ENCODE measurements at places on chromosomes 13 and 19.

DNA sequence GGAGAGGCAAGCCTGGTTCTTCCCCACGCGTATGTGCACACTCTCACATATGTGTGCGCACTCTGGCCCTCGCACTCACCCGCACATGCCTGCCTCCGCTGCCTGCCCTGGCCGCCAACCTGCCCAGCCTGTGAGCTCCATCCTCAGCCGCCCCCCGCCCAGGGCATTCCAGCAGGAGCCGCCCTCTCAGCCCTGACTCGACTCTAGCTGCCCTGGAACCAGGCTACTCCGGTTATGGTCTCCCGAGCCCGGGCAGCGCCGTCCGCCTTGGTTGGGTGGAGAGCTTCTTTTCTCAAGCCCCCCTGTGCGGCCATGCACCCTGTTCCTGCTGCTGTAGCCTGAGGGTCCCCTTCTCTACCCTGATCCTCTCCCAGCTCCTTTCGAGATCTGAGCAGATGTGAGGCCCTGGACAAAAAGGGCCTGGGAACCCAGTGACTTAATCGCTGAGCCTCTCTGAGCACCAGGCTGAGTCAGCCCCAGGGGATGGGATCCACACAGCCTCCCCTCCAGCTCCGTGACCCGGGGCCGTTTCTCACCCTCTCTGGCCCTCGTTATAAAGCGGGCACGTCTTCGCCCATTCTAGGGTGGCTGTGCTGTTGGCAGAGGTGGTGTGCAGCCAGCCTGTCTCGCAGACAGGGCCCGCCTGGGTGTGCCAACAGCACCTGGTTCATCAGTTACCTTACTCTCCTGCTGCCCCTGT is 191.5 kb downstream of the TEX29 start:
- DNase-seq = no peak

- DNase-seq = no peak
Observed at GRCh38 chr13:110464556-110465333, 96.8 kb downstream of the RAB20 start.

DNA sequence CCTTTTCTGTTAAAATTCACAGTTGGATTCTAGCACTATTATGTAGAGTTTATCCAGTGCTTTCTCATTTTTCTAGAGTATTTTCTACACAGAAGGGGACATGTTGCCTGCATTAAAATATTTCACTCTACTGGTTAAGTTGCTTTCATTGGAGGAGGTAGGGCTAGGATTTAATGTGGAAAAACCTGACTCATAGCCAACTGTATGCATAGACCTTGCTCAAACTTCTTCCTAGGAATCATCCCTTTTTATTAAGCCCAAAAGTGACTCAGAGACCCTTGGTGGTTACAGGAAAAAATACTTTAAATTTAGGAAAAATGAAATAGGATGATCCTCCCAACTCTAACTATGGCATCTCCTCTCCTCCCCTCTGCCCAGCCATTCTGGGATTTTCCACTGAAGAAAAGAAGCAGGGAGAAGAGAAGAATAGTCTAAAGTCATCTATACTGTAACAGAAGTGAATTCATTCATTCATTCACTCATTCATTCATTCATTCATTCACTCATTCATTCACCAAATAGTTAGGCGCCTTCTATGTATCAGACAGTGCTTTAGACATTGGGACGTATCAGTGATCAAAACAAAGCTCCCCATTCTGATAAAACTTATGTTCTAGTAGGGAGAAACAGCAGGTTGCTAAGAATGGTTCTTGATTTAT is 109.0 kb upstream of the HTR2A start:
- DNase-seq = no peak

- no peak for DNase-seq
Observed at GRCh38 chr19:50716178-50717025, 3.2 kb downstream of the SHANK1 start.

- DNase-seq = no peak
Observed at GRCh38 chr19:17025991-17026658, 485 bp downstream of the CPAMD8 start.

GRCh38 chr13:38381890-38382289 is 32.2 kb downstream of the UFM1 start:
- DNase-seq = peak; percentile 41

- no peak for DNase-seq
Observed at GRCh38 chr13:110158226-110158625, 148.7 kb downstream of the COL4A1 start.

DNA sequence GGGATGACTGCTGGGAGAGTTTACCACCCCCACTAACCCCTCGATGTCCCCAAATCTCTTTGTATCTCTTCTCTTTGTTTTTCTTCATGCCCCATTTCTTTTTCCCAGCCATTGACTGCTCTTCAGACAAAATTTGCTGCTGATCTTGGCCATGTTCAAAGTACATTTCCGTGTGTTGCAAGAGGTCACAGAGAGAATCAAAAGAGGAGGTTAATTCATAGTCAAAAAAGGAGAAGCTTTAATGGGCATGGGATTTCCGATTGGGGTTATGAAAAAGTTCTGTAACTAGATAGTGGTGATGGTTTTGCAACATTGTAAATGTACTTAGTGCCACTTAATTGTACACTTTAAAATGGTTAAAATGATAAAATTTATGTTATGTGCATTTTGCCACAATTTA is 121.1 kb downstream of the FLT1 start:
- DNase-seq = no peak

DNA sequence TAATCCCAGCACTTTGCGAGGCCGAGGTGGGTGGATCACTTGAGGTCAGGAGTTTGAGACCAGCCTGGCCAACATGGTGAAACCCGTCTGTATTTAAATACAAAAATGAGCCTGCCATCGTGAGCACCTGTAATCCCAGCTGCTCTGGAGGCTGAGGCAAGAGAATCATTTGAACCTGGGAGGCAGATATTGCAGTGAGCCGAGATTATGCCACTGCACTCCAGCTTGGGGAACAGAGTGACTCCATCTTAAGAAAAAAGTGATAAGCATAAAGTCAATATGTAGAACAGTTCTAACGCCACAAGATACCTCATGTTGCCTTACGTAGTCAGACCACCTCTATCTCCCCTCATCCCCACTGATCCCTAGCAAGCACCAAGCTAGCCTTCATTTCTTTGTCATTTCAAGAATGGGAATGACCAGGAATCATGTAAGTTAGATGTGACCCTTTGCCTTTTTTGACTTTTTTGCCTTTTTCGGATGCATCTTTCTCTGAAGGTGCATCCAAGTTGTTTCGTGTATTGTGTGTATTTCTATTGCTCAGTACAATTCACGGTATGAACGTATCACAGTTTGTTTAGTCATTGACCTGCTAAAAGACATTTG is 6.4 kb downstream of the RPL21 start:
- no peak for DNase-seq

GRCh38 chr13:112107289-112107688 is 40.3 kb downstream of the SOX1 start:
- no peak for DNase-seq

GRCh38 chr19:15702534-15702930 is 25.3 kb upstream of the OR10H2 start:
- peak; percentile 43 for DNase-seq

DNA sequence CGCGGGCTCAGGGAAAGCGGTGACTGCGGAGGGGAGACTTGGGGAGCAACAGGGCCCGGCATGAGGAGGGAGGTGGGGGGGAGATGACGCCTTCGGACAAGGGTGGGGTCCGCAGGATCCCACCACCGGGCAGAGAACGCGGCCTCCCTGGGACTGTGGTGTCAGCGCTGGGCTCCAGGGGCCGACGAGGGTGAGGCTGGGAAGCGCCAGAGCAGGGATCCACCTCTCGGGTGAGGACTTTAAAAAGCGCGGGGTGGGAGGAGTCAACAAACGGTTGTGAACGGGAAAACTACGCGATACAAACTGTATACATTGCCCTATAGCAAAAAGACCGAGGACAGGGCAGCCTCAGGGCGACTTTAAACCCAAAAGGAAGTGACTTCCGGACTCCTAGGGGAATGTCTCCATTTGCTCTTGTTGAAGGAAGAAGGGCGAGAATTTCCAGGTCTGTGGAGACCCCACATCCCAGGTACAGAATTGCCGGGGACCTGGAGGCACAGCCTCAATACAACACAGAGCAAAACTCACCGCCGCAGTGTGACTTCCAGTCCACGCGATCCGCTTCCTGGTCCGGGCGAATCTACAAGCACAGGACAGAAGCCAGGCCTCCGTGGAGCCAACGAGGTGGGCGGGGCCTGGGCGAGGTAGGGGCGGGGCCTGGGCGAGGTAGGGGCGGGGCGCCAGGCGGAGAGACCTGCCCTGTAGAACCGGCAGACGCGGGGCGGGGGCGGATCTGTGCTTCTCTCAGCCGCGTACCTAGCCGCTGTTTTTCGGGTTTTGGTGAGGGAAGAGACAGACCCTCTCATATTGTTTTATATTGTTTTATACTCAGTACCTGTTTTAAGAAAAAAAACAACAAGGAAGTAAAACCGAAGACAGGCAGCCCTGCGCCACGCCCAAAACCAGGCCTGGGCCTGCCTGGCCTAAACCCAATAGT is at the start of gene ZNF888:
Gene ZNF888, minus strand, starts transcription at position 588 of the 937 bp plus-strand sequence. CDS start 5,555 bp downstream, outside the sequence.
- DNase-seq = peak; percentile 90

- no peak for DNase-seq
Observed at GRCh38 chr19:18906605-18907519, 10.9 kb upstream of the CERS1 start.

DNA sequence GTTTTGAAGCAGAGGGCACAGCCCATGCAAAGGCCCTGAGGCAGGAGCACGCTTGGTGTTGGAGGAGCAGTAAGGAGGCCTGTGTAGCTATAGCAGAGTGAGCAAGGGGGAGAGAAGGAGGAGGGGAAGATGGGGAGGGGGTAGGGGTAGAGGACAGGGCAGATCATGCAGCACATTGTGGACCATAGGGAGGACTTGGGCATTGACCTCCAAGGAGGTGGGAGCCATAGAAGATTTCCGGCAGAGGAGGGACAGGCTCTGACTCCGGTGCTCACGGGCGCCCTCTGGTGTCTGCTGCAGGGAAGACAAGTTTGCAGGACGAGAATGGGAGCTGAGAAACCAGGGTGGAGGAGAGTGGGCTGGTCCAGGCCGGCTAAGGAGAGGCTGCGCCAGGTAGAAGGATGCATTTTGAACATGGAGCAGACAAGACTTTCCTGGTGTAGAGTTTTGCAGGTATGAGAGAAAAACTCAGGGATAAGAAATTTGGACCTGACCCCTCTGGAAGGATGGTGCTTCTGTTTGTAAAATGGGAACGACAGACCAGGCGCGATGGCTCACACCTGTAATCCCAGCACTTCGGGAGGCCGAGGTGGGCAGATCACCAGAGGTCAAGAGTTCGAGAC is 13.7 kb upstream of the CREB3L3 start:
- DNase-seq = peak; percentile 74

DNA sequence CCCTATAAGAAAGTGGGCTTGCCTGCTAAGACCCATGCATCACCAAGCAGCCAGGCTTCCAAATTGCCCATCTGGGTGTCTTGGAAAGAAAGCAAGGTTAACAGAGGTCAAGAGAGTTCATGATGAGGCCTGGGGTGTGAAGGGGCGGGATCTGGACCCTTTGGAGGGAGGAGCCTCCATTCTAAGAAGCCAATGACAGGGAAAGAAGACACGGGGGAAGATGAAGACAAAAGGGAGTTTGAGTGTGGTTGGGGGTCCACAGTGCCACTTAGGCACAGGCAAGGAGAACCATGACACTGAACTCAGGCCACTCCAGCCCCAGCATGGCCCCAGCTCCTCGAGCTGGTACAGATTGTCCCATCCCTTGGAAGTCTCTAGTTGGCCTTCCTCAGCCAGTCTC is 350.2 kb upstream of the TSHZ3 start:
- no peak for DNase-seq

DNA sequence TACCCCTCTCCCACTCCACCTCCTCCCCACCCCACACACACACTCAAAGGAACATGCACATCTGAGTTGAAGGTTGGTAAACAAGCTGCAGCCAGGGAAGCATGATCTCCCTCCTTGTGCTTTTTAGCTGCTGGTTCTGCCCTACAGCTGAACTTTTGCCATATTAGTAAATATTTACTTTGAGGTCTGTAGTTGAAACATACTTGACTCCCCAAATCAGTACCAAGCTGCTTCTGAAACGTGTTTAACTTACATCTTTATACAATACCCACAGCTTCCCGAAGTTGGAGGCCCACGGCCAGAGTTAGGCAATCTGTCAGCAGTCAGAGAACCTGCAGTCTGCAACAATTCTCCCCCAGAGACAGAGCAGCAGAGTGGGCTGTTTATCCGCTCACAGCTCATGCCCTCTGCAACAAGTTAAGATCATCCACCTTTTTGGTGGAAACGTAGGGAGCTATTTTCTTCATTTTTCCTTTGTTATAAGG is 1.5 kb upstream of the PCDH20 start:
- no peak for DNase-seq

- no peak for DNase-seq
Observed at GRCh38 chr19:35509861-35510625, 3.4 kb downstream of the DMKN start.

DNA sequence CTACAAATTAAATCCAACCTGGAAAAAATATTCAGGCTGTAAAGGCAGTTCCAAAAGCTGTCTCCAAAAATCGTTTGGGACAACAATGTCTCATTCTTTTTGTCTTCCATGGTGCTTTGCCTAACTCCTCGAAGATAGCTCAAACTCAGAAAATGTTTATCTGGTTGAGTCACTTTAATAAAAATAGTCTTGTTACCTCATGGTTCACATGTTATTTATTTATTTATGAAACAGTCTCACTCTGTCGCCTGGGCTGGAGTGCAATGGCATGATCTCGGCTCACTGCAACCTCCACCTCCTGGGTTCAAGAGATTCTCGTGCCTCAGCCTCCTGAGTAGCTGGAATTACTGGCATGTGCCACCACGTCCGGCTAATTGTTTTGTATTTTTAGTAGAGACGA is 4.9 kb upstream of the BRD4 start:
- DNase-seq = peak; percentile 46

DNA sequence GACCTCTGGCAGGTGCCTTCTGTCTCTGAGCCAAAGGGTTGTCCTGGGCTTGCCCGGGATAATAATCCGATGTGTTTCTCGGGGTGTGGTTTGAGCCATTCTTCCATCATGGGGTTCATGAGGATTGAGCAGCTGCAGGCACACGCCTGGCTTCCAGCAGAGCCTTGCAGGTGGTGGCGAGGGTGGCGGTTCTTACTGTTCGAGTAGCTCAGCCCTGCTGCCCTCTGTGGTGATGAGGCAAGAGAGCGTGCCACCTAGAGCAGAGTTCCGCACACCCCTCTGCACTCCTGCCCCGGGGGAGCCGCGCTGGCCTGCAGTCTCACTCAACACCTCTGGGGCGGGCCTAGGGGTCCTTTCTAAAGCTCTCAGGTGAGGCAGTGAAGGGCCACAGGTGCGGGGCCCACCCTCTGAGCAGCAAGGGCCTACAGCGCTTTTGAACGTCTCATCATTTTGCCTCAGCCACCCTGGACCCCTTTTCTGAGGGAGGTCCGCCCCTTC is 3.8 kb downstream of the SCN1B start:
- no peak for DNase-seq

Measured in foreskin fibroblast (primary cell).